ENCODE measurements at places on chromosomes 4 and X. TPM values are rescaled to one million over a fixed set of nuclear protein-coding genes. Genes with fewer than 3 reads are reported as not detected.

The VEGFC gene
- total RNA-seq = 2.5 TPM

The PDHA2 gene
- total RNA-seq = not detected

GRCh38 chrX:39519030-39519488 lies 578.7 kb downstream of the BCOR start:
- H3K27me3 ChIP-seq = no peaks in the 10 kb centered on the region
- no peak for DNase-seq
- no peak overlapping the region for H3K4me3 ChIP-seq
- no peaks in the 10 kb centered on the region for H3K36me3 ChIP-seq

- no peaks in the 10 kb centered on the region for H3K36me3 ChIP-seq
- no peaks in the 10 kb centered on the region for H3K27me3 ChIP-seq
- H3K4me3 ChIP-seq = peak overlapping the region; percentile 26
- H3K4me1 ChIP-seq = peaks cover 56% of the 10 kb centered on the region
- no peak for DNase-seq
Observed at GRCh38 chr4:158163941-158164767, 8.7 kb downstream of the GASK1B start.

GRCh38 chr4:2862528-2862927 lies 18.9 kb downstream of the ADD1 start:
- H3K27ac ChIP-seq = peak overlapping the region; percentile 83
- H3K4me1 ChIP-seq = peaks cover 75% of the 10 kb centered on the region
- peaks cover 5% of the 10 kb centered on the region for H3K36me3 ChIP-seq
